Hepatocyte (in vitro differentiated cells): ENCODE measurements at places on chromosomes 2 and 18. TPM values are rescaled to one million over a fixed set of nuclear protein-coding genes. Genes with fewer than 3 reads are reported as not detected.
A peak's percentile ranks its signal among the peaks of the same experiment; 100 is the strongest.

PLA2R1 gene
- 7.9 and 9.6 TPM in 2 replicates for total RNA-seq

SFTPB gene
- 13.0 and 27.6 TPM in 2 replicates for total RNA-seq

DCC gene
- total RNA-seq, result 1.8 and 3.5 TPM in 2 replicates

NDUFS1 gene
- total RNA-seq, result 92.7 and 121 TPM in 2 replicates

CMPK2 gene
- 5.4 and 7.0 TPM in 2 replicates for total RNA-seq

IL1R1 gene
- 66.8 and 72.8 TPM in 2 replicates for total RNA-seq

CYS1 gene
- total RNA-seq, result 1.6 and 2.9 TPM in 2 replicates

KCNG2 gene
- not detected in 2 replicates for total RNA-seq

STK36 gene
- total RNA-seq, result 14.4 and 29.9 TPM in 2 replicates

TMEM163 gene
- total RNA-seq, result 0.40 and 1.1 TPM in 2 replicates

- DNase-seq, result no peak
Measured at GRCh38 chr2:109246176-109246575, 117.2 kb downstream of the SH3RF3 start.

DNA sequence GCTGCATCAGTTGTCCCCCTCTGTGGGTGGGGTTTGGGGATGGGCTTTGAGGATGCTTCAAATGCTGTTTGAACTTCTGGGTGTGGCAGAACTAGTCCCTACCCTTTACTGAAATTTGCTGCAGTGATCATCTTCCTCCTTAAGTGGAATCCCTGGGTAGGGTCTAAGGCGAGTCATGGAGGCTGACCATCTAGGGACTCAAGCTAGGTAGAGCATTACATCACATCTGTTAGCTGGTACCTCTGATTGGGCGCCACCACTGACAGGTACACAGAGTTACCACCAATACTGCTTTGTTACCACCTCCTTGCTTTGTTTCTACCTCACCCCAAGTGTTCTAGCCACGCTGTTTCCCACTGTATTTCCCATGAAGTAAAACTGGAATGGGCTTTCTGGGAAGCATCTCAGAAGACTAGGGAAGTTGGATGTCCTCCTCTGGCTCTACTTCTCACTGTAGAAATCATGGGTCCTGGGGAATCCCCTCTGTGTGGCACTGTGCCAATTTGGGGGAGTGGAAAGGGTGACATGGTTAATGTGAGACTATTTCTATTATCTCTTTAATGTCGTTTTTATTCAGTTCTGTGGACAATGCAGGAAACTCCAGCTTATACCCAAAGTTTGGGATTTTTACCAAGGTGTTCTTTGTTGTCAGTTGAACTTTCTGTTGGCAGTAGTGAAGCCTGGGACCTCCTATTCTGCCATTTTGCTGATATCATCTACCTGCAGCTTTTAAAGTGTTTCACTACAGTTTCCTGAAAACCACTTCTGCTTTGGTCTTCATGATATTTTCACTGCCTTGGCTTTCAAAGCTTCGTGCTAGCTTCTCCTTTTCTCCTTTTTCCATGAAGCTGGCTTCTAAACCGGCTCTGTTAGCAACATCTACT is 14.5 kb upstream of the SULT1C4 start:
- no peak for DNase-seq

DNA sequence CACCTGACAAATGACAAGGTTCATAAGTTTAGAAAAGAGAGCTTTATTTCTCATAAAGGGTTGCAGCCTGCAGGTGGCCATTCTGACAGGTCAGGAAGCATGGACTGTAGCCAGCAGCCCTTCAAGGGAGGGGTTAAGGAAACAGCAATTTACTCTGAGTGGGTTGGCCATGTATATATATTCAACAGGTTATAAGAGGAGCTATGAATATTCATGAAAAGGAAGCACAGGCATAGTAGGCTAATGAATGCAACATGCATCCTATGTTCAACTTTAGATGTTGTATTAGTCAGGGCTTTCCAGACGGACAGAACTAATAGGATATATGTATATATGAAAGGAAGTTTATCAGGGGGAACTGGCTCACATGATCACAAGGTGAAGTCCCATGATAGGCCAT is 20.6 kb downstream of the RNU2-63P start:
- peak; percentile 0 for DNase-seq

GRCh38 chr18:65527879-65528633 is 222.8 kb upstream of the CDH7 start:
- DNase-seq, result no peak

- no peak for DNase-seq
Measured at GRCh38 chr2:163175294-163175693, 336.7 kb upstream of the KCNH7 start.

- no peak for DNase-seq
Measured at GRCh38 chr2:186569897-186570296, 20.0 kb upstream of the ITGAV start.

DNA sequence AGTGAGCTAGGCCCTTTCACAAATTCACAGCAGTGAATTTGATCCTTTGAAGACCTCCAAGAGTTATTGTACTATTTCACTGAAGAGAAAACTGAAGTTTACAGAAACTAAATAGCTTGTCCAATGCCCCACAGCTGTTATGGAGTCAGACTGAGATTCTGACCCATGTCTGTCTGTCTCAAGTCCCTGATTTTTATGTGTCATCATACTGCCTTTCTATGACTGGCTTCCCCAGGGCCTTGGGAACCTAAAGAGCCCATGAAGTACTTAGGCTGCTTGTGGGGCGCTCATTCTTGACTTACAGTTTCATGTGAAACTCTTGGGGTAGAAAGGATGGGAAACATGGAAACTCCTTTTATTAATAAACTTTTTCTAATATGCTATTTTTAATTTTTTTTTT is 107.7 kb downstream of the ATL2 start:
- DNase-seq, result no peak

- no peak for DNase-seq
Measured at GRCh38 chr2:26034637-26034992, 731 bp downstream of the RAB10 start.

DNA sequence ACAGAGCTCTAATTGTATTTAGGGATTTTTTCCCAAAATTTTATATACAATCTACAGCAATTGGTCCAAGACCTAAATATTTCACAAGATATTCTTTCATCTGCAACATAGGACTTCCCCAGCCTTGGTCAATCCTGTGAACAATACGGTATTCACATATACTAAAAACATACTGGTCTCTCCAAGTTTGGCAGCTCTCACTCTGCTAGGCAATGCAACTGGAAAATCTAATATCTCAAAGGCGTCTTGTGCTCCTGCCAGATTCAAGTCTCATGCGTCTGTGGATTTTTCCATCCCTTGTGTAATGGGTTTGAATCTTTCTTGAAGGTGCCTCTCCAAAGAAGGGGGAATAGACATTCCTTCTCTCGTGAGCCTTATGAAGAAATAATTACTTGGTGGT is 27.4 kb upstream of the MBOAT2 start:
- no peak for DNase-seq

DNA sequence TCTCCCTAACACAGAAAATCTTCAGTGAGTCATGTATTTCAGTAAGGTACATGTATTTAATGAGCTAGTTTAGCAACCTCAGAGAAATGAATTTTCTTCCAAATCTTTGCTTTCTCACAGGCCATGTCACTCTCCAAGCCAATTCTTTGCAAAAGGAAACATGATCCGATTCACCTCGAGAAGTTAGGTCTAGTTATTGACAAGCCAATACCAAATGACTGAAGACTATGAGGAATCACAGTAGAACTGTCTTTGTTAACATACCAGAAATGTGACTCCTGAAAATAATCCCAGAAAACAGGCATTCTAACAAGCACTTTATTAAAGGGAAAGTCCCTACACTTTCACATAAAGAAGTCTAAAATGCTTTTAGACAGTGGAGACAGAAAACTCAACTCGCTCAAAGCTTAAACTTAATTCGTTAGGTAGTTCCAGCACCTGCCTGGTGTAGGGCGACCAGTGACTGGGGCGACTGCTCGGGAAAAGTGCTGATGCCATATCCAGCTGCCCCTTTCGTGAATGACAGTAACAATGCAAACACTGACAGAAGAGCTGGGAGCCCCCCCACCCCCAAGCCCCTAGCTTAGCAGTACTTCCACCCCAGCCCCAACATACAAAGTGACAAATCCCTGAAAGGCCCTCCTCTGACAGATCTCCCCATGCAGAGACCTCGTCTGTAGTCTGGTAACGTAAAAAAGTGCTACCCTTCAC is 1.8 kb downstream of the MEMO1 start:
- DNase-seq, result peak; percentile 43

DNA sequence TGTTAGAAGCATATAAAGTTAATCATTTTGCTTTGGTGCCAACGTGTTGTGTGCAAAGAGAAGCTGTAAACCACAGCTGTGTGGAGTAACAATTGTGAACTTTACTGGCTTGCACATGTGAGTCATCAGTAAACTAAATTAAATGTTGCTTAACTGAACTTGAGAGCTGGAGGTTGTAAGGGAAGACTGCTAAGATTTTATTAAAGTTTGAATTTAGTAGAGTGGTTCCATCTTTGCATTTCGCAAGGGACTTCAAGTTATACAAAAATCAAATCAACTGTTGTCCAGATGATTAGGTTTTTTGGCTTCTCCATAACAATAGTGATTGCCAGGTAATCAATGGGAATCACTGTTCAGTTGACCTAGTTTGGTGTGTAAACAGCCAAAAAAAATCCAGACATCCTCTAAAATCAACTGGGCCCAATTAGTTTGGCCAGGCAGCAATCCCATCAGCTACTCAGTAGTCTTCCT is 247.4 kb downstream of the MYO3B start:
- DNase-seq, result peak; percentile 53

DNA sequence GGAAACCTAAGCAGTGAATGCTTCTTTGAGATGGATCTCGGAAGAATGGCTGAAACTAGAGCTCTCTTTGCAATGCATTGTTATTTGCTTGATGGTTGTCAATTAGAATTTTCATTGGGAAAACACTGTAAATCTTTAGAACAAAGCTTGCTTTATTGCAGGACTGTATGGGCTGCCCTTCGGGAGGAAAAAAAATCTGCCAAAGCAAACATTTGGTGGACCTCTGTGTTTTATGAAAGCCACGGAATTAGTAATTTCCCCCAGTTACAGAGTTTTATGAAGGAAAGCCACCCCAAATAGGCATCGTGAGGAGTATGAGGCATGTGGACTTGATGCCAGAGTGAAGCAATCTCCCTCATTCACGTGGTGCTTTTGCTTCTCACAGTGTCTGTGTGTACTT is 33.5 kb downstream of the RHBDD1 start:
- DNase-seq, result no peak

DNA sequence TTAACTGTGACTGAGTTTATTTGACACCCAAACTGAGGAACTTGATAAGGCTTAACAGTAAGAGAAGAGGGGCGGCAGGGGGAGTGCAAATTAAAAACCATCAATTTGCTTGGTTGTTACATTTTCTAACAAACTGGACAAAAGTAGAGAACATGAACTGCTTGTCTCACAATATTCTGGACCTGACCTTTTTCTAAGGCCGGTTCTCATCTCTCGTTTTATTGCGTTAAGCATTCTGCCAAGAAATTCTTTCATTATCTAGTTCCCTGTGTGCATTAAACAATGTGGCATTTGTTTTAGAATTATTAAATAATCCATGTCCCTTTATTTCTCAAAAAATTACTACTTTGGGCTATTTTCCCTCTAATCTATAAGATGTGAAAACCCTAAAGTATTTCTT is 565.2 kb upstream of the PKDCC start:
- DNase-seq, result no peak

DNA sequence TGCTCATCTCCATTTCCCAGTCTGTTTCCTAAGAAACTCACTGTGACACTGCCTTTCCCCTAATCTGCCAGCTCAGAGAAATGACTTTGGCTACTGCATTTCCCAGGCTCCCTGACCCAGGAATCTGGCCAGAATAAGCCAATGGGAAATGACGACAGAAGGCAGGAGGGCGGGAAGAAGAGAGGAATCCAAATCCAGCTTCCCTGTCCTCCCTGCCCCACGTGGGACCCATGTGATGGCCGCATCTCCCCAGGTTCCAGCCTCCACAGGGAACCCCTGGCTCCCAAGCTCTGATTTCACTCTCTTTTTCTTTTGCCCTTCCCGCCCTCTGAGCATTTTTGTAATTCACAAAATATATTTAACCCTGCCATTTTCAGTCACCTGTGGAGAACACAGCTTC is 37.8 kb upstream of the RAB12 start:
- DNase-seq, result no peak

GRCh38 chr18:79934311-79935097 is 16.9 kb downstream of the SLC66A2 start:
- DNase-seq, result peak; percentile 64

DNA sequence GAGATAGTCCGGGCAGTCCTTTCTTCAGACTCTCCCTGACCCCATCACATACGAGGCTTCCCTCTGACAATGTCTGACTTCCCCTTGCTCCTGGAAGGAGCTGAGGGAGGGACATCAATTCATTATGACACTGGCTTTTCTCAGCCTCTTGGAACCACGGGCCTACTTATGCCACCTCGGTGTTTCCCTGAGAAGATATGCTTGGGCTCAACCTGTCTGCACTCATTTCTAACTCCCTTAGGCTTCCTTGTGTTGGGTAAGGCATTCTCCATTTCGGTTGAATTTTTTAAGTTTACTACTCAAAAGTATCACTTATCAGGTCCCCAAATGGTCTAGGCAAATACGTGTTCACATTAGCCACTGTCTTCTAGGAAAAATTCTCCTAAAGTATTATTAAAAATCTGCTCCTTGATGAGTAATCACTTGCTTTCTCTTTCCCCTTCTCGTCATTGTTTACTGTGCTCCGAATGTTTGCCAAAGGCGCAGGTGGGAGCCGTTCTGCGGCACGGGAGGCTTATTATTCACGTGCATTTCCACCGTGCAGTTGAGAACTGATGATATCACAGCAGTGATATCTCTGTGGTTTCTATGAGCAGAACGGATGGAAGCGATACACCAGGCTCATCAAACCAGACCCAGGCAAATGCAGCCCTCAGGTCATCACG is 33.1 kb downstream of the ARL4C start:
- DNase-seq, result peak; percentile 71

GRCh38 chr2:36423172-36423571 is 67.6 kb downstream of the CRIM1 start:
- no peak for DNase-seq

GRCh38 chr2:71455741-71456569 is 2.6 kb downstream of the DYSF start:
- DNase-seq, result no peak

DNA sequence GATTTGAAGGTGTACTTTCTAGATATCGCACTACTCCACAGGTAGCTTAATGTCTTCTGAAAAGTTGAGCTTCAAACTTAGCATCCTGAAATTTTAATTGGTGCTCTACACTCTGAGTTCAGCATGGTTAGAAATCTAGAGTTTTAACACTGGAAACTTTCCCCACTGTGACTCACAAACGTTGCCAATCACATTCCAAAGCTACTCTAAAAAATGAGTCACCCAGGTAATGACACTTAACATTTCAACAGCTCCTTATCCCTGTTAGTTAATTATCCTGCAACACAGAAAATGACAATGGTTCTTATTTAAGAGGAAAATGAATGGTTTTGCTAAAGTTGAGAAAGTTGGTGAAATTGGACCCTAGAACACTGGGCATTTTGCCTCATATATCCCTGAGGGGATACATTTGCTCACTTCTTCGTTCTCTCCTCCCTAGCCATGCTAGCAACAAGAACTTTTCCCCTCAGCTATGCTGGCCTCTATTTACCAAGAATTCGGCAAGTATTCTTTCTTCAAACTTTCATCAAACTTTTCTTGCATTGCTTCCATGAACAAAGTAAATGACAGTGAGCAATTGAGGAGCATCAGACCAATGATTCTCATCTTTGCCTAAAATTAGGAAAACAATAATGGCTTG is 1024.1 kb upstream of the KLHL29 start:
- peak; percentile 24 for DNase-seq
